ENCODE measurements at places on chromosomes 6 and 20. TPM values are rescaled to one million over a fixed set of nuclear protein-coding genes. Genes with fewer than 3 reads are reported as not detected.

TRIM40 gene
- total RNA-seq, result not detected

DPPA5 gene
- total RNA-seq, result not detected

FRS3 gene
- total RNA-seq, result 2.2 TPM

MYH7B gene
- total RNA-seq, result 0.26 TPM

NKAIN2 gene
- total RNA-seq, result not detected

OR12D2 gene
- not detected for total RNA-seq

OOEP gene
- not detected for total RNA-seq

ANGPT4 gene
- not detected for total RNA-seq

OR2B6 gene
- total RNA-seq, result not detected

CALHM4 gene
- not detected for total RNA-seq

PBOV1 gene
- not detected for total RNA-seq

CYP24A1 gene
- 0.09 TPM for total RNA-seq

GSTA4 gene
- 43.6 TPM for total RNA-seq

CRNKL1 gene
- 26.6 TPM for total RNA-seq

CALHM6 gene
- total RNA-seq, result not detected

COL21A1 gene
- total RNA-seq, result 15.5 TPM
